ENCODE measurements at places on chromosomes 13 and 19. TPM values are rescaled to one million over a fixed set of nuclear protein-coding genes. Genes with fewer than 3 reads are reported as not detected.

Gene CEACAM4
- not detected for total RNA-seq

- no peak for DNase-seq
Observed at GRCh38 chr13:23934520-23934919, 37.2 kb upstream of the C1QTNF9B start.

- no peak for DNase-seq
Observed at GRCh38 chr13:76656056-76656455, 230.1 kb downstream of the KCTD12 start.

DNA sequence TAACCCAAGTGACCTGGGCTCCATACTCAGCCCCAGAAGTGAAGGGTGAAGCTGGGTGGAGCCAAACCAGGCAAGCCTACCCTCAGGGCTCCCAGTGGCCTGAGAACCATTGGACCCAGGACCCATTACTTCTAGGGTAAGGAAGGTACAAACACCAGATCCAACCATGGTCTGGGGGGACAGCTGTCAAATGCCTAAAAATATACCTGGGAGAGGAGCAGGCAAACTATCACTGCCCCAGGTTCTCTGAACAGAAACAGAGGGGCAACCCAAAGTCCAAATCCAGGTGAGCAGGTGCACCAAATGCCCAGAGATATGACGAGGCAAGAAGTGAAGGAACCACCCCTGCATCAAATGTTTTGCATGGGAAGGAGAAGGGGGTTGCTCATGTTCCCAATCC, 6.1 kb upstream of the CEACAM7 start:
- no peak for DNase-seq

DNA sequence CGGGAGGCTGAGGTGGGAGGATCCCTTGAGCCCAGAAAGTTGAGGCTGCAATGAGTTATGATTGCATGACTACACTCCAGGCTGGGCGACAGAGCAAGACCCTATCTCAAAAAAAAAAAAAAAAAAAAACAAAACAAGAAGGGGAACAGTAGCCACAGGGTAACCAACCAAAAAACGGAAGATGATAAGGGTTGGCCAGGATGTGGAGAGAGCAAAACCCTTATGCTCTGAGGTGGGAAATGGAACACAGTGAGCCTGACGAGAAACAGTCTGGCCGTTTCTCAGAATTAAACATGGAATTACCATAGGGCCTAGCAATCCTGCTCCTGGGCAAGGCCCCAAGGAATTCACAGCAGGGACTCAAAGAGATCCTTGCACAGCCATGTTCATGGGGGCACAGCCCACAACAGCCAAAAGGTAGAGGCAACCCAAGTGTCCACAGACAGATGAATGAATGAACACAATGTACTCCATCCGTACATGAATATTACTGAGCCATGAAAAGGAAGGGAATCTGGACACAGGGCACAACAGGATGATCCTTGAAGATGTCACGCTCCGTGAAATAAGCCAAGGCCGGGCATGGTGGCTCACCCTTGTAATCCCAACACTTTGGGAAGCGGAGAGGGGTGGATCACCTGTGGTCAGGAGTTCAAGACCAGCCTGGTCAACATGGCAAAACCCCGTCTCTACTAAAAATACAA, 11.3 kb downstream of the NMRK2 start:
- no peak for DNase-seq
